Kidney epithelial cell (primary cell): ENCODE measurements at places on chromosomes 1 and 21. TPM values are rescaled to one million over a fixed set of nuclear protein-coding genes. Genes with fewer than 3 reads are reported as not detected.

DNA sequence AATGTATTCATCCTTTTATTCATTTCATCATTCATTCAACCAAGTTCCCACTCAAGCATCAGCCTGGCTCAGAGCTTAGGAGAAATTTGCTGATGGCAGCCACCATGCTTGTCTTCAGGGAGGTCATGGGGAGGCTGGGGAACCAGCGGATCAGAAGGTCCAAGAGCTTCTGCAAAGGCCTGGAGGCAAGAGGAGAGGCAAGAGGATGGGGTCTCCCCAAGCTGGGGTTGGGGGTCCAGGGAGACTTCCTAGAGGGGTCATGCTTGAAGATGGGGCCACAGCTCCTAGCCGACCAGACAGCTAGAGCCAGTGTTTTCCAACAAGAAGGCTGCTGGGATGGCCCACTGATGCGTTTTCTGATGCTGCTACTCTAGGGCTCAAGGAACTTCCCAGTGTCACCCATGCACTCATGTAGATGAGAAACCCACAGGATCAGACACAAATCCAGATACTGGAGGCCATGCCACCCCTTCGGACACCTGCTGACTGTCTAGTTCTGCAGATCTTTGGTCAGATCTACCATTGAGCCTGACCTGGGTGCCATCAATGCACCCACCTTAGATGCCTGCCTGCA is 315.2 kb downstream of the AJAP1 start:
- no peak for DNase-seq

DNA sequence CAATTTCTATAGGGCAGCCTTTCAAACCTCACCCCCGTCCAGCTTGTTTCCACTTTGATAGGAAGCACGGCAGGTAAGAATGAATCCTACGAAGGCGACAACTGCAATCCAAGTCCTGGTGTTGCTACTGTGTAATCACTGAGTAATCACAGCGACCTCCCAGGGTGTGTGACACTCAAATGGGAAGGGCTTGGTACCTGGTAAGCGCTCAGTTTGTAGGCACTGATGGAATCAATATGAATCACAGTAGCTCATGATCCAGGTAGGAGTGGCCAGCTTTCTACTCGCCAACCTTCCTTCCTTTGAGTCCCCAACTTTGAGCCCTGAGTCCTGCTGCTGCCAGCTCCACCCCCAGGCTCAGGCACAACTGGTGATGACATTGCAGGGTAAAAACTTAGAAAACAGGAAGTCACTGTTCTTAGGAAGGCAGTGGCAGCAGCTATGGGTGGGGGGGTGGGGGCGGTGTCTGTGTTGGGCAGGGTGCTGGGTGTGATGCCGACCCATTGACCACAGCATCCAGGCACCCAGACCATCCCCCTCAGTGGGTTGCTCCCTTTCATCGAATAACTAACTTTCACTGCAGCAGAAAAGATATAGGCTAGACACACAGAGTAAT is 70.7 kb downstream of the CD247 start:
- no peak for DNase-seq

DNA sequence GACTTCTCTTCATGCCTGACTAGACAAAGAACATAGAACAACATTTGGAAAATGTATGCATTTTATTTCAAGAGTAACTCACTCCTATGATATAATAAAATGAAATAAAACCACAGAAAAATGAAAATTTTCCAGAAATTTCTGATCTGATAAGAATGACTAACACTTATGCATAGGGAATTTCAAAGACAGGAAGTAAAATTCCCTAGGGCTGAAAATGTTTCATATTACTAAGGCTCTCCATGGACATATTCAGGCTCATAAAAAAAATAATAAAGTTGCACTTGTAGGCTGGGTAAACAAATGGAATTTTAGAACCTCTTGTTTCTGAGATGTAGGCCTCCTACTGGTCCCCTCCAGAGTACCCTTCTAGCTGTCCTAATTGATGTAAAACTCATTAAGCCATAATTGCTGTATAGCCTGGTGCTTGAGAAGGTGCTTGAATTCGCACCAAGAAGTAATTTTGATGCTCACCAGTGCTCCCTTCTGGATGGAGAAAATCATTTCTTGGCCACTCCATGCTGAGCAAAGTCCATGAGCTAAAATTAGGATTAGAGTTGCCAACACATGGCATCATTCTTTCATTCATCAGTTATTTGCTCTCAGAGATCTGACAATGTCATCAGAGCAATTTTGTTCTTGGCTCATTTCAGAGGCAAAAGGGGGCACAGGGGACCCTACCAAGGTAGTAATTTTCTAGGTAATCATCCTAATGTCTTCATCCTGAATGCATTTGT is 641.0 kb upstream of the CAMK1G start:
- DNase-seq, result no peak

DNA sequence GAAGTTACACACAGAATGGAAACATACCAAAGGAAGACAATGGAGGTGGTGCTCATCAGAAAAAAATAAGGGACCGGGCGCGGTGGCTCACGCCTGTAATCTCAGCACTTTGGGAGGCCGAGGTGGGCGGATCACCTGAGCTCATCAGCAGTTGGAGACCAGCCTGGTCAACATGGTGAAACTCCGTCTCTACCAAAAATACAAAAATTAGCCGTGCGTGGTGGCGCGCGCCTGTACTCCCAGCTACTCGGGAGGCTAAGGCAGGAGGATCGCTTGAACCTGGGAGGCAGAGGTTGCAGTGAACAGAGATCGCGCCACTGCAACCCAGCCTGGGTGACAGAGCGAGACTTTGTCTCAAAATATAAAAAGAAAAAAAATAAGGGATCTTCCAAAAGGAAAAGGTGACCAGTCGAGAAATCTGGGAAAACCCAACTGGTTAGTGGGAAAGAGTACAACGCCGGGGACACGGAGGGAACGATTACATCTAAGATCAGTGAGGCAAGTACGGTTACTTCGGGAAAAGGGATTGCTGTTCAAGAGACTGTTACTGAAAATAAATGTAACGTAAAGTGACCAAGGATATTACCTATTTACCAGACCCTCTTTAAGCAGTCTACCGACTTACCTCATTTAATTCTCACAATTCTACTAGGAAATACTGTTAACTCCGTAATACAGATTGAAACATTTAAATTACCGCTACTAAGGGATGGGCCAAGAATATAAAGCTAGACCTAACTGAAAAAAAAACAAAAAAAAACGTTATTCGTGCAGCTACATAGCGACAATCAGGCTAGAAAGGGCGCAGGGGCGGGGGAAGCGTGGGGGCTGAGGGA is 822 bp downstream of the CCT3 start:
- no peak for DNase-seq

CCDC17 gene
- 0.33 and 1.3 TPM in 2 replicates for total RNA-seq

OR2L5 gene
- not detected in 2 replicates for total RNA-seq
